ENCODE measurements at places on chromosomes 7 and 10. TPM values are rescaled to one million over a fixed set of nuclear protein-coding genes. Genes with fewer than 3 reads are reported as not detected.

ZNF107 gene
- 4.5 TPM for total RNA-seq

DNA sequence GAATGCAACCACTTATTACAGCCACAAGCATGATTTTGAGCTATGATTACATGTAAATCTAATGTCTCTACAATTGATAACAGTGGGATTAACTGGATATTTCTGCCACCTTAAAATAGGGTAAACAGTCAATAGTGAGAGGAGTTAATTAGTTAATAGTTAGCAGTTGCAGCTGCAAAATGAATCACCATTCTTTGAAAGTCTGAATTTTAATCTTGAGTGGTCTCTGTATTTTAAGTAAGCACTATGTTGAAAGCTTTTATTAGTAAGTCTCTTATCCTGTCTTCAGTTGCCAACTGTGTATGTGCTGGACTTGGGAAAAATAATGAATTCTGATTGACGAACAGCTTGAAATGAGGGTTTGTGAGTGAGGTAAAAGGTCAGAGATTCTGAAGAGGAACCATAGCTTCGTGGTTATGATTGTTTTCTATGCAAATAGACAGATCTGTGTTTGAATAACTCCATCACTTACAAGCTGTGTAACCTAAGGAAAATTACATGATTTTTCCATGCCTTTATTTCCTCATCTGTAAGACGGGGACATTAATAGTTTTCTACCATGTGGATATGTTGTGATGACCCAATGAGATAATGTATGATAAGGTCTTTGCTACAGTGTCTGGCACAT is 75.2 kb downstream of the RNLS start:
- DNase-seq: no peak

MUC3A gene
- 0.17 TPM for total RNA-seq

GRCh38 chr7:91876391-91877133 is 3.9 kb downstream of the MTERF1 start:
- DNase-seq: no peak

DNA sequence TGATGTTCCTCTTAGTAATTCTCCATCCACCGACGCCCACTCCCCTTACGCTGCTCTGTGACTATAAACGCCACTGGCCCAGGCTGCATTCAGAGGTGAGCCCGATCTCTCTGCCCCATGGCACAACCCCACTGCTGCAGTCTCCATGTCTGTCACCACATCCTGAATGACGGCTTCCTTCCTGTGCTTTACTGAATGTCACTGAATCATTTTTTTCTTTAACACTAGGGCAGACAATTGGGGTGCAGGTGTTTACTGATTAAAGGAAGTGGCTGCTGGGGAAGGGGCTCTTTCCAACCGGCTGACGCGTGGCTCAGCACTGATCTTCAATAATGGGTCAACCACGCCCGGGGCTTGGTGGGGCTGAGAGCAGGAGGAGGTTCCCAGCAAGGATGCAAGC is 208.3 kb downstream of the USP6NL start:
- DNase-seq: no peak

DNA sequence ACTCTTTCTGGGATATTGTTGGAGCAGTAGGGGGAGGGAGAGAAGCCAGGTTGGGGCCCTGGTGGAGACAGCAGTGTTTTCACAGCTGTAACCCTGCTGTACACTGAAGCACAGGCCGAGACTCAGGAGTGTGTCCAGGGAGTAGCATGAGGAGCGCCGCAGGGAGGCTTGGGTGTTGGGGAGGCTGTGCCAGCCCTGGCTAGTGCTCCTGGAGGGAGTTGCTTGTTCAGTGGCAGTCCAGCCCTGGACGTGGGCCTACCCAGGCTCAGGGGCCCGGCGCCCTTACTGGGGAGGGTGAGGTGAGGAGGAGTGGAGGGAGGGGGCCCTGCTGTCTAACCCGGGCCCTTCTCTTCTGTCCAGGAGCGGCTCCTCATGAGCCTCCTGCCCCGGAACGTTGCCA is 35.9 kb downstream of the ADCY1 start:
- no peak for DNase-seq

- no peak for DNase-seq
These were observed 51.5 kb upstream of the OSBPL3 start for GRCh38 chr7:25031432-25031831.

CPXM2 gene
- total RNA-seq: not detected

GRCh38 chr7:40276061-40276460 is 141.3 kb downstream of the SUGCT start:
- DNase-seq: no peak

- DNase-seq: no peak
These were observed 91.0 kb downstream of the ADARB2 start for GRCh38 chr10:1646332-1646731.

All from foreskin keratinocyte (primary cell).